HEK293T (cell line): ENCODE measurements at places on chromosomes 3 and 15.
A peak's percentile ranks its signal among the peaks of the same experiment; 100 is the strongest.

DNA sequence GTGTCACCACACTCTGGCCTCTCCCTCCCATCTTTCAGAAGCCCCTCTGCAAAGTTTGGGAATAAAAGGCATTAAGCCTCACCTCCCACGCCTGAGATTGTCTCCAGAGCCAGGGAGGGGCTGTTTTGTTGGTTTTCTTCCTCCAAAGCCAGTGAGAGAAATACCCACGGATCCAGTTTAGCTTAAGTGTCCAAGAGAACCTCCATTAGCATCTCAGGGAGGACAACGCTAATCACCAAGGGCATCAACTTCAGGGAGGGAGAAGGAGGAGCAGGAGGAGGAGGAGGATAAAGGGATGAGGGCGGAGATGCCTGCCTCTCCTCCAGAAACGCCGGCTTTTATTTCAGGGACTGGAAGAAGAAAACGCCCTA lies 101.6 kb downstream of the SRGAP3 start:
- DNase-seq: no peak

DNA sequence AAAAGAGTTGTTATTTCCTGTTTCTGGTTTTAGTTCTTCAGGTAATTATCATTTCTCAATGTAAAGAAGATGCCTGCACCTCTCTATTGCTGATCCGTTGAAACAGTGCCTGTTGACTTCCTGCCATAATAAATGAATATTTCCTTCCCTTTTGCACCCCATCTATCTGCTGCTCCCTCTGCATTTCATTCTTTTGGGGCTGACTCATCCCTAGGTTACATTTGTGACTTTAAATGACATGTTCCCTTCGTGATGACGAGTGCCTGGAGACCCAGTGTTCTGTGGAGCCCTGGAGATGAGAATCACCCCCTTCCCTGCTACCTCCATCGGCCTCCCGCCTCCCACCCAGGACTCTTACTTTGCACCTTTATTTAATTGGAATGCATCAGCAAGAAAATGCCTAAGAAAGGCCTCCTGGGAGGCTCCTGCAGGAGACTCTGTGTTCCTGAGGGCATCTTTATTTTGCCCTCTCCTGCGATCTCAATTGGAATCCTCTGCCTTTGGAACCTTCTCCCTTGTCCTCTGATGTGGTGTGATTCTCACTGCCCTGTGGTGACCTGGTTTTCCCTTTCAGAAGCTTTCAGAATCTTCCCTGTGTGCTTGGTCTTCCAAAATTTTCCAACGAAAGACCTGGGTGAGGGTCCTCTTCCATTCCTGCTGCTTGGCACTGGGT lies 13.7 kb downstream of the LRRK1 start:
- no peak for DNase-seq

- no peak for DNase-seq
Observed at GRCh38 chr3:190229632-190230424, 92.4 kb downstream of the CLDN1 start.

- DNase-seq: no peak
Observed at GRCh38 chr3:119184796-119185570, 11.6 kb downstream of the UPK1B start.

- peak; percentile 56 for DNase-seq
Observed at GRCh38 chr15:98547741-98548138, 100.6 kb upstream of the IGF1R start.

DNA sequence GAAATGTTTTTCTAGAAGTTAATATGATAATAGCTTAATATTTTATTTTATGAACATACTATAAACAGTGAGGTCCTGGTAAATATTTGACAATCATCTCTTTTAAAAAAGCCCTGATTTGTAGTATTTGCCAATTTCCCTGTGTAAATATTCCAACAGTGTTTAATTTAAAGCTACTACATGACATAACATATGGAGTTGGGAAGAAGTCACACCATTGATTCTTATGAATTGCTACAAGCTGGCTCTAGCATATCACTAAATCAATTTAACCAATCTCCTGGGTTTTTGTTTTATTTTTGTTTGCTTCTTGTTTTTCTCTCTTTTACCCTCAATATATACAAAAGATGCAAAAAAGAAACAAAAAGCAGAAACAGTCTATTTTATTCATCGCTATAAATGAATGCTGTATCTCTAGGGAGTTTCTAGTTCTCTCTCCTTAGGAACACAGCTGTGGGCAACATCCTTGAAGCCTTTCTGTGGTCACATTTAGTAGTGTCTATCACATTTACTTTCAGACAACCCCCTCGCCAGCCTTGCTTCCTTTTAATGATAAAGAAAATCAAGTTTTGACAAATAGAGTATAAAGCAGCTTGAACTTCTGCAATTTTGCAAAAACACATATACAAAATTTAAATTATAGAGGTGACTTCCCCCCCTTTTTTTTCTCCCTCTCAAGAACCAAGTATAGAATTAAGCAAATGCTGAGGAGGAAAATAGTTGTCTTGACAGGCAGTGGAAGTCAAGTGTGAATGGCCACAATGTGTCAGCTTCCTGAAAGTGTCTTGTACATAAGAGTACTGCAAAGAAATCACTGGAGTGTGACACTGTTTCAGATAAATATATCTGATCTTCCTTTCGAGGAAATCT lies 21.4 kb downstream of the CCR1 start:
- DNase-seq: no peak

DNA sequence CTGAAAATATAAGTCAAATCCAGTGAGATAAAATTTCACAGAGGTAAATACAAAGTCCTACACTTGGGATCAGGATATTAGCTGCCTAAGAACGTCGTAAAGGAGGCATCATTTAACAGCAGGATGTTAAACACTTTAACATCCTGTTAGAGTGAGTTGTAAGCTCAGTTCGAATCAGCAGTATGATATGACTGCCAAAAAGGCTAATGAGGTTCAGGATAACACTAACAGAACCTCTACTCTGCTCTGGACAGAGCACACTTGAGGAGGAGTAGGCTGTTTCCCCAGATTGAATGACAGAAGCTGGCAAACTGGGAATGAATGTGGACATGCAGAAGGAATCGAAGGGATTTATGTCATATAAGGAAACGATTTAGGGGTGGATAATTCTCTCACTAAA lies 227.1 kb upstream of the CD96 start:
- no peak for DNase-seq

DNA sequence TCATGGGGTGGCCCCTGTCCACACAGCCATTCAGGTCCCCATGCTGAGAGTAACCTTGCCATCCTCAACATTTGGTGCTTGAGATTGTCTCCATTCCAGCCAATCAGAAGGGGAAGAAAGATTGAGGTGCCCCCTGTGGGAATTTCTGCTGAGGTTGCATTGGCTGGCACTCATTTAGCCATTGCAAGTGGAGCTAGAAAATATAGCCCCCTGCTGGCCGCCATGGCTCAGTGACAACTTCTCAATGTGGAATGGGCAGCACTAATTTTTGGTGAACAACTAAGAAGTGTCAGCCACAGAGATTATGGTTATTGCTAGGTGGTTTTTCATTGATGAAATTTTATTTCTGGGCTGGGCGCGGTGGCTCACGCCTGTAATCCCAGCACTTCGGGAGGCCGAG lies 22.0 kb downstream of the COL6A6 start:
- peak; percentile 68 for DNase-seq

- no peak for DNase-seq
Observed at GRCh38 chr3:63562323-63562722, 90.2 kb upstream of the SNTN start.

- peak; percentile 9 for DNase-seq
Observed at GRCh38 chr15:29183071-29183831, 86.4 kb downstream of the NSMCE3 start.

- DNase-seq: no peak
Observed at GRCh38 chr3:38510631-38511030, 14.5 kb downstream of the EXOG start.

GRCh38 chr15:101101676-101102075 lies 150.2 kb downstream of the CHSY1 start:
- DNase-seq: no peak

- DNase-seq: no peak
Observed at GRCh38 chr15:33211176-33211808, 16.8 kb upstream of the FMN1 start.

DNA sequence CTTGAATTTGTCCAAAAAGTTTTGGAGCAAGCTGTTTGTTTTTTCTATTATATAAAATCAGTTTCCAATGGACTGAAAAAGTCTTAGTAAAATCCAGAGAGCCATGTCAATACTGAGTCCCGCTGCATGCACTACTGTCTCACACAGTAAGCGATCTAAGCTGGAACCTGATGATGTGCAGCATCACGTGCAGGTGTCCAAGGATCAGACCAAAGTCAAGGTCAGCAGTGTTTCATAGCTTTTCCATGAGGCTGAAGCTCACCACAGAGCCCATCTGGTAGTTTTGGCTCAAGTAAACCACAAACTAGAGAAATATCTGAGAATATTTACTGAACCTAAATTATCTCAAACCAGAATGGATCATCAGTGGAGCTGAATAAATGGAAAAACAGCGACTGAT lies 784.0 kb upstream of the SEMA6D start:
- DNase-seq: no peak

- peak; percentile 17 for DNase-seq
Observed at GRCh38 chr15:57969355-57969754, 96.2 kb downstream of the ALDH1A2 start.

- no peak for DNase-seq
Observed at GRCh38 chr3:29240248-29240647, 40.6 kb upstream of the RBMS3 start.

GRCh38 chr3:191217301-191217700 lies 18.3 kb downstream of the OSTN start:
- DNase-seq: no peak

GRCh38 chr3:41259449-41260062 lies 60.3 kb downstream of the CTNNB1 start:
- no peak for DNase-seq

GRCh38 chr3:191345334-191345733 lies 15.0 kb upstream of the UTS2B start:
- no peak for DNase-seq

DNA sequence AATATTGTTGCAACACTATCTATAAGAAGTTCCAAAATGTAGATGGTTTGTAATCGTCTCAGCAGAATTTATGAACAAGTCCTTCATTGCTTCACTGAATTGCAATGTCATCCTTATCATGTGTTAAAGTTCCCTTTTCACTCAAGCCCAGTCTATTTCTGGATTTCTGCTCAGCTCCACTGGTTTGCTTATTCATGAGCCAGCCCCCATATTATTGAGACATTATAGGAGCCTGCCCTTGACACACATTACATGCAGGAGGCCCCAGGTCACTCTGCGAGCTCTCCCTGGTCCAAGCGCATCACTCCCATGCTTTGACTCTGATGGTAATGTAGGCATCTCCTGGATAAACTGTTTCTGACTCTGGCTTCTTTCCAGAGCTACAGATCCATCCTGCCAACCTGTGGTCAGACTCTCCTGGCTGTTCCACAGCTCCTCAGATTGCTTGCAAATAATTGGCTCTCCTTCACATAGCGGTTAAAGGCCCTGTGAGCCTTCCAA lies 56.9 kb downstream of the ABTB1 start:
- DNase-seq: no peak

GRCh38 chr15:34436956-34437442 lies 609 bp downstream of the GOLGA8A start:
- peak; percentile 44 for DNase-seq

DNA sequence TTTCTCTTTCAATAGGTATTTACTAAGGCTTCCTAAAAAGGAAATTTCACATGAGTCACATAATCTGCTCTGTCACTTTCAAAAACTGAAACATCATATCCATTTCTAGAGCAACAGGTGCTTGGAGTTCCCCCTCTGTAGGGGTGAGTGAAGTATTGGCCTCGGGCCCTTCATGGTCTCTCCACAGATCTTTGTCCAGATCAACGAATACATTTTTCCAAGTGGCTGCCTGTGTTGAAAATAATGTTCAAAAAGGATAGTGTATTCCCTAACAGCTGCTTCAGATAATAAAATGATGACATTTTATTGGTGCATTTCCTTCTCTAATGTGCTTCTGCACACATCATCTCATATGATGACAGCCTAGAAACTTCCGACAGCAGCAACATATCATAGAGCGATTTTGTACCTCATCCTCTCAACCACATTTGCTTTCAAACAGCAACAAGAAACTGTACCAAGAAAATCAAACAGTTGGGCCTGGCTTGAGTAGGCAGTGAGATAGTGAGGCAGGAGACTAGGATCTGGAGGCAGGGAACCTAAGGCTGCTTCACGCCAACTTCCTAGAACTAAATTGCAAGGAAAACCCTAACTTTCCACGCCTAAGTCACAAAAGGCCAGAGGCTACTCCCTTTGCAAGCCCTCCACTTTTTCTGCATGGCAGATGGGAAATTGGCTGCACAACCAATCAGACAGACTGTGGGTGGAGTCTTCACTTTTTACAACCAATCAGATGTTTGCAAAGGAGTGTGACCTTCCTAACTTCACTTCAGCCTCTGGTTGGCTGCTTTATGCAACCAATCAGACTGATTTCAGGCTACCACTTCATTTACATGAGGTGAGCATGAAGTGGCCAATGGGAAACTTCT lies 340.2 kb downstream of the LRRC3B start:
- DNase-seq: no peak

GRCh38 chr3:194296454-194297263 lies 54.5 kb downstream of the CPN2 start:
- DNase-seq: no peak

DNA sequence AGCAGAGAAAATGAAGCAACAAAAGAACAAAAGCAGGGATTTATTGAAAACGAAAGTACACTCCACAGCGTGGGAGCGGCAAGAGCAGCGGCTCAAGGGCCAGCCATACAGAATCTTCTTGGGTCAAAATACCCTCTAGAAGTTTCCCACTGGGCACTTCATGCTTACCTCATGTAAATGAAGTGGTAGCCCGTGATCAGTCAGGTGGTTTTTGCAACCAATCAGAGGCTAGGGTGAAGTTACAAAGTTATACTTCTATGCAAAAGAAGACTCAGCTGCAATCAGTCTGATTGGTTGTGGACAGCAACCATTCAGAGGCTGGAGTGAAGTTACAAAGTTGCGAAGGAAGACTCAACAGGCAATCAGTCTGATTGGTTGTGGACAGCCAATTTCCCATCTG lies 37.8 kb upstream of the TRH start:
- DNase-seq: no peak

GRCh38 chr3:100261485-100261903 lies 702 bp downstream of the TBC1D23 start:
- DNase-seq: no peak

GRCh38 chr3:124351430-124352148 lies 359.7 kb upstream of the ROPN1 start:
- peak; percentile 74 for DNase-seq

- no peak for DNase-seq
Observed at GRCh38 chr15:70060993-70061305, 36.8 kb downstream of the TLE3 start.

DNA sequence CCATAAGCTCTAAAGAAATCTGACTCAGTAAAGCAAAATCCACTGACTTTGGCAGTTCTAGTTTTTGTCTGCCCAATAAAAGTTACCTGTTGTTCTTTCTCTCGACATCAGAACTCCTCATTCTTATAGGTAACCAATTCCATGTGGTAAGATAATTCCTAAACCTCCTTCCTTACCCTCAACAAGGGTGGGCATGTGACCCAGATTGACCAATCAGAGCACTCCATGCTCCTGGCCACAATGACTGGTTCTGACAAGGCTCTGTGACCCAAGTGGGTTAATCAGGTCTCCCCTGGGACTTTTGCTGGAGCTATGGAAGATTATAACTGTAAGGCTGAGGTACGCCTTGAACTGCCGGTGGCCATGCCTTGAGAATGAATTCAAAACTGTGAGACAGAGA lies 31.7 kb downstream of the LINS1 start:
- no peak for DNase-seq
